ENCODE measurements at places on chromosomes 11 and 22.

DNA sequence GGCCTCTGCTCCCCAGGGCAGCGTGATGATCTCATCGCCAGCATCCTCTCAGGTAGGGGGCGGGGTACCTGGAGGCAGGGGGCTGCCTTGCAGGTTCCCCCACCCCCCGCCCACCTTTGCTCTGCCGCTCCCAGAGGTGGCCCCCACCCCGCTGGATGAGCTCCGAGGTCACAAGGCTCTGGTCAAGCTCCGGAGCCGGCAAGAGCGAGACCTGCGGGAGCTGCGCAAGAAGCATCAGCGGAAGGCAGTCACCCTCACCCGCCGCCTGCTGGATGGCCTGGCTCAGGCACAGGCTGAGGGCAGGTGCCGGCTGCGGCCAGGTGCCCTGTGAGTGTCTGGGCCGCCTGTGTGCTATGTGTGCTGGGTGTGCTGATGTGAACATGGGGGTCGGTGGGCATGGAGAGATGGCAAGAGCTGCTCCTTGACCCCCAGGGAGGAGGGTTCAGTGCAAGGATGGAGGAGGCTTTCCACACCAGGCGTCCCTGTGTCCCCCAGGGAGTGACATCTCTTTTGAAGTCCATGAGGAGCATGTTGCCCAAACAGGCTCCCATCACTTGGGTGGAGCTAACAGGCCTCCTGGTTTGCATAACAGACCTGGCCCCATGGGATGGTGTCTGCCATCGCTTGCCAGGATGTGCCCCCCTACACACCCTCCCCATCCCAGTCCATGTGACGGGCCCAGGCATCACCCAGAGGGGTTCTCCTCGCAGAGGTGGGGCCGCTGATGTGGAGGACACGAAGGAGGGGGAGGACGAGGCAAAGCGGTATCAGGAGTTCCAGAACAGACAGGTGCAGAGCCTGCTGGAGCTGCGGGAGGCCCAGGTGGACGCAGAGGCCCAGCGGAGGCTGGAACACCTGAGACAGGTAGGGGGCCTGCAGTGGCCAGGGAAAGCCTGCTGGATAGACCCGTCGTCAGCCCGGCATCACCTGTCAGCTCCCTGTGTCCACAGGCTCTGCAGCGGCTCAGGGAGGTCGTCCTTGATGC, 14.1 kb downstream of the PLCB3 start:
- DNase-seq, result no peak

DNA sequence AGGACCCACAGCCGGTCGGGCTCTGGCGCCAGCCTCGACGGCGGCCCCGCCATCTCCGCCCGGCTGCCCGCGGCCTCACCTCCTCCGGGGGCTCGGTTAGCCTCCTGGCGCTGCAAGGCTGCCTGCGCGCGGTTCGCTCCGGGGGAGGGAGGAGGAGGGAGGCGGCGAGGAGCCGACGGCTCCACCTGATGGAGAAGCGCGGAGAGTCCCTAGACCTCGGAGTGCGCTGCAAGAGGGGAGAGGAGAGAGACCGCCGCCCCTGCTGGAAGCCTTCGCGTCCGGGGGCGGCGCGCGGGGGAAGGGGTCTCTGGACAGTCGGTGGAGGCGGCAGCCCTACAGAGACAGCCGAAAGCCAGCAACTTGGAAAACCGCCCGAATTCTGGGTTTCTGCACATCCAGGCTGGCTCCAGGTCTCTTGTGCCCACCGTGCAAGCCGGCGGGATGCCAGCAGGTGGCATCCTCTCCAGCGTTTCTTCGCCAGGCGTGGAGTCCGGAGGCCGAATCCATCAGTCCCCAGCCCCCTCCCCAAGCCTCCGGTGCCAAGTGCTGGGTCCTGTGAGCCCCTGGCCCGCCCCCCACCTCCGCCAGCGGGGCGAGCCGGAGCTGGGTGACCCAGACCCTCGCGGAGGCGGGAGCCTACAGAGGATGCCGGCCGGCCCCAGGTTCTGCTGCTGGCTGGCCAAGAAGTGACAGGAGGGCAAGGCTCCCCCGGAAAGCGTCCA, 2.9 kb upstream of the KIRREL3 start:
- peak; percentile 54 for DNase-seq

DNA sequence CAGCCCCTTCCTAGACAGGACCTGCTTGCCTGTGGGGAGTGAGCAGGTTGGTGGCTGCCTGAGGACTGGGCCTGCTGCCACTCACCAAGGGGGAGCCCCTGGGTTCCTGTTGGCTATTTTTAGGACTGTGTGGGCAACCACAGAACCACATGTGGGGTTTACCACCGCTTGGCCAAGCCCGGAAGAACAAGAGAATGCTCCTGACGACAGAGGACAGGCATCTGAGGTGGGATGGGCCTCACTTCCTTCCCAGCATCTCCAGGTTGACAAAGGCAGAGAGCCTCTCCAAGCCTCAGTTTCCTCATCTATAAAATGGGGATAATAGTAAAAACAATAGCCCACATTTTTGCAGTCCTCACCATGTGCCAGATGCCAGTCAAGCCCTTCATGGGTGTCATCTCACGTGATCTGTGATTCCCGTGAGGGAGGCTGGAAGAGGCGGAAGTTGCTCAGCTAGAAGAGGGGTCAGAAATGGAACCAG, 43.6 kb downstream of the LRRC32 start:
- no peak for DNase-seq

- no peak for DNase-seq
These were observed 1.6 kb downstream of the MRPL17 start for GRCh38 chr11:6681505-6681904.

GRCh38 chr11:3939651-3940190, 84.3 kb downstream of the STIM1 start:
- no peak for DNase-seq

DNA sequence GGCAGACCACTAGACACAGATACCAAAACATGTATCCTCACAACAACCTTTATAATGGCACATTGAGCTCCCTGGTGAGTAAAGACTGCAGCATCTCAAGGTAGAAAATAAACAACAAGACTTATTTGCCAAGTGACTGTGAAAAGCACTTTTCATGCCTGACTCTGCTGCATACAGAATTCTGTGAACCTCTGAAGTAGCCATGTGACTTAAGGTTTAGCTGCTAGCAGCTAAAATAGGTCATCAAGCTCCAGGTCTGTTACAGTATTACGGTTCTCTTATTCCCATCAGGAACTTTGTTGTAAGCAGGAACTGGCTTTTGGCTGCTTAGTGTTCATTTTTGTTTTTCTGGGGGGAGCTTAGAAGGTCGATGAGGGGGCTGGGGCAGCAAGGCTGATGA, 139.4 kb downstream of the PAX6 start:
- DNase-seq, result no peak

DNA sequence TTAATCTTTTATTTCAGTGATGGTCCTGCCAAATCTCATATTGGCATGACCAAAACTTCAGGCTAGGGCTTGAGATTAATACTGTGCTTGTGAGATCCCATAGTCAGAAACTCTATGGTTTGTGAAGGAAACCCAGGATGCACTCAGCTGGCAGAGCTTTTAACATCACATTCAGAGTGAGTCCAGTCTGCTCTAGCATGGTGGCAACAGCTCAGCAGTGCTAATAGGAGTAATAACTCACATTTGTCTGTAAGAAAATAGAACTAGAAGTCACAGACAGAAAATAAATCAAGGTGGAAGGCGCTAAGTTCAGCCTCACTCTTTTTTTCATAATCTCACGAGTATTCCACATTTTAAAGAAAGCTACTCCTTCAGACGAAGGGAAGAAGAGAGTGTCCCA, 549.3 kb upstream of the TENM4 start:
- no peak for DNase-seq

DNA sequence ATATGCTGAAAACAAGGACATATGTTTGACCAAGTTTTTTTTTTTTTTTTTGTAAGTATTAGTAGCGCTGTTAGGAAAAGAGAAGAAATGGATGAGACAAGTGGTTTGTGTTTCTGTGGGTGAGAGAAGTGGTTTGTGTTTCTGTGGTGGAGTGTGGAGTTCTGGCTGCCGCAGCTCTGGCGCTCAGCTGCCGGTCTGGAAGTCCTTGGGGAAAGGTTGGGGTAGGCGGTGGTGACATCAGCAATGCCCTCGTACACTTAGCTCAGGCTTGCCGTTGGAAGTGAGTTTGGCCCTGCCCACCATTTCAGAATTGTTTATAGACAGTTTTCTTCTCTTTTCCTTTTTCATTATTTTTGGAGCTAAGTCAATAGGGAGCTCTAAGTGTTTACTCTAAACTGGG, 116.6 kb downstream of the TBC1D22A start:
- no peak for DNase-seq

DNA sequence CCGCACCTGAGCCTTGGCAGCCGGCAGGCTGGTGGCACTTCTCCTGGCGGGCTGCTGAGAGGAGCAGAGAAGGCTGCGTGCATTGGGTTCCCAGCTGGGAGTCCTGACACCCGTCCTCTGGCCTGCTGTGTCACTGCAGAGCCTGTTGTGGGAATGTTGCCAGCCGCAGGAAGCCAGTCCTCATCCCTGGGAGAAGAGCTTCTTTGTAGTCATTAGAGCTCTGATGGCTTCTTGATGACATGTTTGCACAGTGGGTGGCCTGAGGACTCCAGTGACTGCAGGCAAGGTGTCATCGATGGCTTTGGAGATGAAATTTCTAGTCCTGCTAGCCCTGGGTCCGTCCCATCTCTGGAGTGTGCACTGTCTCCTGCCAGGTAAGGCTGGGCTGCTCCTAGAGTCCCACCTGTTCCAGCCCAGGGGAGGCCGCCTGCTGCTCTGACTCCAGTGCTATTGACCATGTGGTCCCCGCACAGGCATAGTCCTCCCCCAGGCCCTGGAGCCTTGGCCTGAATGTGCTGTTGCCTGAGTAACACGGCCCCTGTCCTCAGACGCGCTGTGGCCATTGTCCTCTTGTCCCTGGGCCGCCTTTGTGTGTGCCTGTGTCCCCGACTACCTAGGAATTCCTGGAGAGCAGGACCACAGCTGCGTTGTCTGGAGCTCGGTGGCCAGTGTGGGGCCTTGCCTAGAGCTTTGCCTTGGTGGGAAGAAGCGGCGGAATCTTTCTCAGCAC, 129.2 kb downstream of the CACNA1I start:
- no peak for DNase-seq

DNA sequence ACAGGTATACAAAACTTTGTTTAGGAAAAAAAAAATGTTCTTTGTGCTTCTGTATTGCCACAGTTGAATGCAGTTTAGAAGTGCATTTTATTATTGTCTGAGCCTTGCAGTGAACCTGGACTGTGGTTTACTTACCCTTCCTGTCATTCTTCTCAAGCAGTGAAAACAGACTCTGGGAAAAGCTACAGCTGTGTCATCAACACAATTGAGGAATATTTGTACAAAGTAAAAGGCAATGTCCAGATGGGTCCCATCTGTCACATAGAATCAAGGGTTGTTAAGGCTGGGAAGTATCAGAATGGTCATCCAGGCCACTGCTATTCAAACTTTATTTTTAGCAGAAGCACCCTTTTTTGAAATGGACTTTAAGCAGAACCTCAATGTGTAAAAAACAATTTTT, 73.3 kb downstream of the TRIM44 start:
- DNase-seq, result no peak

DNA sequence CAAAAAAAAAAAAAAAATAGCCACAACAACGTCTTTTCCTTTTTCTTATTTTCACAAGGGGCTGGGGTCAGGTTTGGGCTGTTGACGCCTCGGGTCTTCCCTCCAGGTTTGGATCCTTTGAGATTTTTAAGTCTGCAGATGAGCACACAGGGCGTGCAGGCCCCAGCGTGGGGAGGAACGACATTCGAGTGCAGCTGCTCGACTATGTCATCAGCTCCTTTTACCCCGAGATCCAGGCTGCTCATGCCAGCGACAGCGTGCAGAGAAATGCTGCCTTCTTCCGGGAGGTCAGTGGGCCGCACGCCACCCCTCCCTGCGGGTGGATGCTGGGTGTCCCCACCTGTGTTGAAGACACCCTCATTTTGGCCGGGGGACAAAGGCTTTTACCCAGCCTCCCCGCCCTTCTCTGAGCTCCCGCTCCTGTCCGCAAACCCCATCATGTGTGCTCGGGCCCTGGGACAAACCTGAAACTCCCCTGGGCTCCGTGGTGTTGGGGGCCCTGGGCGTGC, 7.7 kb downstream of the SELENOO start:
- DNase-seq, result no peak

- DNase-seq, result no peak
These were observed 18.2 kb upstream of the CLPB start for GRCh38 chr11:72452495-72452894.

GRCh38 chr11:69636512-69637197, 4.3 kb upstream of the CCND1 start:
- DNase-seq, result no peak

Measured in NCI-H1436 treated with DMSO at 0.1 percent for 48 hours (cell line).